Muscle of back (tissue), 13 donors: ENCODE measurements at places on chromosomes 6 and 20. TPM values are rescaled to one million over a fixed set of nuclear protein-coding genes. Genes with fewer than 3 reads are reported as not detected.

DNA sequence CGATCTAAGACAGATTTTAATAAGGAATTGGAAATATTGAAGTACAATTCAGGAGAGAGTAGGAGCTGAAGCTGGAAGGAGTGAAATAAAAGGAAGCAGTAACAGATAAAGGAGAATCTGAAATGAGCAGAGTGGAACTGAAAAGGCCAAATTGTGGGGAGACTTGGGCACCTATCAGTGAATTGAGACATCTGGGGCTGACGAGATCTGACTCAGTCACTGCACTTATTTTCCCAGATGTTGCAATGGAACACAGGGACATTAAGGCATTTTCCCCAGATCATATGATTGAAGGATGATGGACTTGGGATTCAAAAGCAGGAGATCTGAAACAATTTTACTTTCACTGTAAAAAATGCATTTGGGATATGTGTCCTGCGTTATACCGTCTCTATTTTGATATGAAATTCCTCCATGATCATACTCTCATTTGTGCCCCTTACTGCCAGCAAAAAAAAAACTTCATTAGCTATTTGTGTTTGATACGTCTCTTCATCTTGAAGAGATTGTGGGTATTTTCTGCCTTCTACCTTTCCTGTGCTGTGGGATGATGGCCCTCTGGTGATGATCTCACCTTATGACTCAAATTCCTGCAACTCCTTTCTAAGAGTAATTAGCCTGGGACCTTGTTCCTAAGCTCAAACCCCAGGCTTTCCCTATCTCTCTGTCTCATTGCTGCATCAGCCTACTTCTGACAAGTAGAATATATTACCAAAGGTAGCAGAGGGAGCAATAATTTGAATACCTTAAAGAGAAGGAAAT, 278.5 kb upstream of the MAN1A1 start:
- DNase-seq: no peak

PLCB1 gene
- 7.8 TPM for polyA plus RNA-seq

GRCh38 chr20:63061051-63061770, 54.4 kb upstream of the BHLHE23 start:
- DNase-seq: no peak

DNA sequence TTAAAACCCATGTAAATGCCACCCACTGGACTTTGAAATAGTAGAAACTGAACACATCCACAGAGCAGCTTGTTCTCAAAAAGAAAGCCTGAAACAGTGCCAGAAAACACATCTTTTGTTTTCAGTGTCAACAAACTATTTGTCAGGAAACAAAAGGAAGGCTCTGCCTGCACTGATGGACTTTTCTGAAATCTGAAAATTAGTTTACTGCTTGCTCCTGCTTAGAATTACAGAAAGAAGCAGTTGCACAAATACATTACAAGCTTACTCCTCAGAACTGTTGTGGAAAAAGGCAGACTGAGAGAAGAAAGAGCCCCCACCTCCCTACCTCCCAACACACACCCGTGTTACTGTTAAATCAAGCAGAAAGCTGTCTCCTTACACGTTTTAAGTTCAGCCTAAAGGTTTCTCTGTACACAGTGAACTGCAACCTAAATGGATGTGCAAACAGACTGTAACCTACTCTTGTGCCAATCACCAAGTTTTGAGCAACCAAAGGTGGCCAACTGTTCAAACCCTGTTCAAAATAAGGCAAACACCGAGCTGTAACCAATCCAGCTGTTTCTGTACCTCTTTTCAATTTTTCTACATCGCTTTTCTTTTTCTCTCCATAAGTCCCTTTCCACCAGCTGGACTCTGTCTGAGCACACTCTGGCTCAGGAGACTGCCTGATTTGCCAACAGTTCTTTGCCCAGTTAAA, 43.7 kb downstream of the FRK start:
- DNase-seq: peak; percentile 52

NRN1 gene
- polyA plus RNA-seq: 24.6 TPM

GRCh38 chr6:160071805-160072690, 49.6 kb upstream of the SLC22A1 start:
- DNase-seq: no peak

GRCh38 chr6:160788806-160789205, 86.8 kb downstream of the PLG start:
- no peak for DNase-seq

DNA sequence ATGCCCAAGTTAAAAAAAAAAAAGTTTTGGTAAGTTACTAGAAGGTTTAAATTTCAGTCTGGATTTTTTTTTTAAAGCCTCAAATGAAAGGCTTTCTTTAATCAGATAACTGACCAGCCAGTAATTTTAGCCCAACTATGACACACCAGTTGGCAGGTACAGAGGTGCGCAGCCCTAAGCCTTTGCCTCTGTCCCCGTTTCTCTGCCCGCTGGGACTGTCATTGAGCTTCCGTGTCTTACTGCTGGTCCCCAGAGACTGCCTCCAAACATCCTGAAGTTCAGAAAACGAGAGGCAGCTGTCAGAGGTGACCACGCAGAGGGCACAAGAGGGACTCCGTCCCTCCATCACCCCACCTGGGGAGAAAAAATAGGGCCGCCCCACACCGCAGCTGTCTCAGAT, 118.2 kb downstream of the RPS12 start:
- no peak for DNase-seq

FOXQ1 gene
- not detected for polyA plus RNA-seq

EDN3 gene
- 34.6 TPM for polyA plus RNA-seq

HLA-B gene
- polyA plus RNA-seq: 144 TPM

- DNase-seq: no peak
Observed at GRCh38 chr6:97085772-97086171, 161.2 kb downstream of the KLHL32 start.

DNA sequence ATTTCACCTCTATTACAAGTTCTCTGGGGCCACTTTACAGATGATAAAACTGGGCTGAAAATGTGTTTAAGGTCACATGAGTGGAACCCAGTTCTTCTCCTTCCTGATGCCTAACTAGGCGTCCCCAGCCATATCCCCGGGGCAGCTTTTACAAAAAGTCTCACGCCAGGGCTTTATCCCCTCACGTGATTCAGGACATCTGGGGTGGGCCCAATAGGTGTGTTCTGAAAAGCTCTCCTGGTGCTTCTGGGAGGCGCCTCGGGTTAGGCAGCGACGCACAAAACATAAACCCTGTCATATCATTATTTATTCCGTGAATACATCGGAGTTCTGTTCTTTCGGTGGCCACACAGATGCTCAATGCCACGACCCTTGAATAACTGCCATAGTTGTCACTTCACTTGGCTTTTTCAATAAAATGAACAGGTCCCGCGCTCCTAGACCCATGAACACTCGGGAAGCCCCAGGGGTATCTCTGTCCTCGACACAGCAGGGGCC, 32.1 kb downstream of the SF3B5 start:
- peak; percentile 17 for DNase-seq

- no peak for DNase-seq
Observed at GRCh38 chr6:5567890-5568289, 306.6 kb downstream of the FARS2 start.

GRCh38 chr6:159992366-159992765, 23.5 kb downstream of the IGF2R start:
- DNase-seq: no peak
